ENCODE measurements at places on chromosomes 16 and 17.

DNA sequence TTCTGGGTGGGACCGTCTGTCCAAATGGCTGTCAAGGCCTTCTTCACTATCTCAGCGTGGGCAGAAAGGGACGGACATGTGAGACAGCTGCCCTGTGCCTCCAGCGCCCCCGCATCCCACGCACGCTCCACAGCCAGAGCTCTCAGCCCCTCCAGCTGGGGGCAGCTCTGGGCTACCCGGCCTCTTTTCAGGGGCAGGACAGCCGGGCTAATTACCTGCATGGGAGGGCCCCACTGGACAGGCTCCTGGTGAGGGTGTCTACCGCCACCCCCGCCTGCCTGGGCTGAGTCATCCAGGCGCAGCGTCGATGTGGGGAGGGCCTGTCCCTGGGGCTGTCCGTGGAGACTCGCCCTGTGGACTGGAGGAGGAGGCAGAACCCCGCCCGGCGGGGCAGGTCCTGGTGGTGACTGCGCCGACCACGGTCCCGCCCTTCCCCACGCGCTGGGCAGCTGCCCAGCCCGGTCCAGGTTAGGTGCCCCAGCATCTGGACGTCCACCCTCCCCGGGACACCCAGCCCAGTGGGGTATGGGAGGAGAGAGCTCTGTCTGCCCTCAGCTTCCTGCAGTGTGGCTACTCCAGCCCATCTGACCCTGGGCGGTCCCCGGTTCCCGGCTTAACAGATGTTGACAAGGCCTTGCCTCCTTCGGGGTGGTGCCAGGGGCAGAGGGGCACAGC, 5.9 kb upstream of the METRNL start:
- ATAC-seq, result no peak

DNA sequence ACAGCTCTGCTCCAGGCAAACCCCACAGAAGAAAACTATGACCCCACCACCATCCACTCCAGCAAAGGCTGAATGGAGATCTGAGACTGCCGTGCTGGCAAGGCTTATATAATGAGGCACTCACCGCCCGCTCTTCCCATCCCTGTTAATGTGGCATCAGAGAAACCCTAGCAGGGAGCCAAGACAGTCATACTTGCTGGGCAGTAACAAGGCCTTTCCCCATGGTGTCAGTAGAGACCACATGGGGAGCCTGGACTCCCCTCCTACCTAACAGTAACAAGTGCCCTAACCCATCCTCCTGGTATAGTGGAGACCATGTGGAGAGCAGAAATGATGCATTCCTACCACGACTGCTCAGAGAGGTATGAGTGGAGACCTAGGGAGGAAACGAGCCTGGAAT, 235.2 kb downstream of the C16orf78 start:
- ATAC-seq, result peak; percentile 71

- ATAC-seq, result no peak
Measured at GRCh38 chr16:48188449-48189102, 32.8 kb upstream of the ABCC12 start.

DNA sequence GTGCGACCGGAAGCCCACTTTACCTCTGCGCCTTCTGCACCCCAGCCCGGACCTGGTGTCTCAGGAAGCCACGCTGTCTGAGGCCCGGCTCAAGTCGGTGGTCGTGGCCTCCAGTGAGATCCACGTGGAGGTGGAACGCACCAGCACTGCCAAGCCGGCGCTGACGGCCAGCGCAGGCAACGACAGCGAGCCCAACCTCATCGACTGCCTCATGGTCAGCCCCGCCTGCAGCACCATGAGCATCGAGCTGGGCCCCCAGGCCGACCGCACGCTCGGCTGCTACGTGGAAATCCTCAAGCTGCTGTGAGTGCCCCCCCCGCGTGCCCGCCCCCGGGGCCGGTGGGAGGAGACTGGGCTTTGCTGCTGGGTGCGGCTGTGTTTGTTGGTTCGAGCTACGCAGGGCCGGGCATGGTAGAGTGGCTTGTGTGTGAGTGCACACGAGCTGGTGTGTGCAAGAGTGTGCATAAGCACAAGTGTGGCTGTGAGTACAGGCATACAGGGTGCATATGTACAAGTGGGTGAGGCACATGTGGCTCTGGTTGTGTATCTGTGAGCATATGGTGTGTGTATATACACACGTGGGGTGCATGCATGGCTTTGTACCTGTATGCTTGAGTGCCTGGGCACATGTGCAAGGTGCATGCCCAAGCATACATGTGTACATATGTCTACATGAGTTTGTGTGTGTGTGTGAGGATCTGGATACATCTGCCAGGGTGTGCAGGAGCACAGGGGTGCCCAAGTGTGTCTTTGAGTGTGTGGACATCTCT, 100.6 kb upstream of the PLCG2 start:
- ATAC-seq, result no peak

DNA sequence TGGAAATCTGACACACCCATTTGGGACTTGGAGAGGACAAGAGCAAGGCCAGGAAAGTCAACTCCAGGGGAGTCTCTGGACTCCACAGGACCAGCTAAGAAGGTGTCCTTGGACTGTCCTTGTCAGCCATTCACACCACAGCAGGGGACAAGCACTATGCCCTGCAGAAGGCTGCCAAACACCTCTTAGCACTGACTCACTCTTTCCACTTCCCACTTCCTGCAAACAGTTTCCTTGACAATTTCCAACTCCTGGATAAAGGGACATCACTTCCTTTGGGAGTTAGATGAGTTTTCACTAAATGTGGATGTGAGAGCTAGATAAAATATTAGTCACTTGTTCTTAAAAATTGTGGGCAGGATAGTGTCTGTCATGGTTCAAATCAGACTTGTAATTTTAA, 37.8 kb upstream of the BCAR1 start:
- peak; percentile 68 for ATAC-seq

DNA sequence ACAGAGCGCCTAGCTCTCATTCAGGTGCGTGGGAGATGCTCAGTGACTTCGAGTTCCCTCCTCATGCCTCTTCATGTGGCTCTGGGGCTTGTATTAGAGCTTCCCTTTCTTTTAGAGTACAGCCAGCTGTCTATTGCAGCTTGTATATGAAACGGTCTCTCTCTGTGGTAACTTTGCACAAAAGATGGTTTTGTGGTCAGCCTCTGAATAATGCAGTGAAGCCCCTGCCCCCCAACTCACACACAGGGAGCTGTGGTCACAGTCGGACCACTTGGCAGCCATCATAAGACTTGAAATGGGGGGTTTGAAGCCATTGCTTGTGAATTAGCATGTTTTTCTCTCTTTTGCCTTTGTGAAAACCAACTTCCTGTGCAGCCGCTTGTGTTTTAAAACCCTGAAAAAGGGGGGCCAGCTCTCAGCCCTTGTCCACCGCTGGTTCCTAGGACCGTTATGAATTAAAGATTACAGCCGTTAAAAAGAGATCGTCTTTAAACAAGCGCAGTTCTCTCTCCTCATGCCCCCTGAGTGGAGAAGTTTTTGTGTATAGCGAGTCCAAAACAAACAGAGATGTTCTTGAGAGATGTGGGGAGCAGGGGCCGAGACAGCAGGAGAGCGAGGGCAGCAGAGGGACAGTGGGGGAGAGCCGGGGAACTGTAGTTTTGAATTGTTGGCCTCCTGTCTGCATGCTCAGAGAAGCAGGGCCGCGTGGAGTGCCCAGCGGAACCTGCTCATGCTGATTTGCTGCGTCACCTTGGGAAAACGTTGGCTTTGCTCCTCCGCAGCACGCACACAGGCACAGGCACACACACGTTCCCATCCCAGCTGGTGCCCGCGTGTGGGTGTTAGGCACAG, 199.0 kb downstream of the MSI2 start:
- no peak for ATAC-seq

- ATAC-seq, result peak; percentile 34
Measured at GRCh38 chr17:66655861-66656260, 179.1 kb upstream of the CACNG5 start.

- ATAC-seq, result no peak
Measured at GRCh38 chr16:49495596-49496355, 122.2 kb downstream of the C16orf78 start.

GRCh38 chr16:55283812-55284717, 39.9 kb upstream of the IRX6 start:
- ATAC-seq, result no peak

GRCh38 chr16:11949527-11949926, 7.7 kb upstream of the NPIPB2 start:
- ATAC-seq, result peak; percentile 95

DNA sequence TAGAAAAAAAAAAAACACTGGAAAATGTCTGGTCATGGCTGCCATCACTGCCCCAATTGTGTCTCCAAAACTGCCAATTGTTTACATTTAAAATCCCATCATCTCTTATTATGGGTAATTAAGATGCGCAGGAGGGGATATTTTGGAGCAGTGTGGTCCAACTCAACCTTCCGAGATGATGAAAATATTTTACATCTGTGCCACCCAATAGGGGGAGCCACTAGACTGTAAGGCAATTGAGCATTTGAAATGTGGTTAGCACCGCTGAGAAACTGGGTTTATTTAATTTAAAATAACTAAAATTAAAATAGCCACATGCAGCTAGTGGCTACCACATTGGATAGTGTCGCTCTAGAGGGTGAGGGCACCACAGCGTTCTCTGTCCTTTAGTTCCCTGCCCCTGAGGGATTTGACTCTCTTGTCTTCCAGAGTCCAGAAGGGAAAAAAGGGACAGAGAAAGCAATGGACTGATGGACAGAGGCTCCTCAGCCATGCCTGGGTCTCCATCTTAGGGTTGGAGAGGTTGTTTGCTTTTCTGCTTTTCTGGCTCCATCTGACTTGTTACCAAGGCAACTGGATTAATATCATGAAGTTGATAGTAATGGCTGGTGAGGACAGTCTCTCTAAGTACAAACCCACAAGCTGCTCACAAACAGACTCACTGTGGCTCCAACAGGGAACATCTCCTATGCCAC, 3.5 kb downstream of the MPO start:
- no peak for ATAC-seq

GRCh38 chr16:85519540-85520231, 93.4 kb upstream of the GSE1 start:
- no peak for ATAC-seq

GRCh38 chr17:60741031-60741430, 63.4 kb downstream of the BCAS3 start:
- no peak for ATAC-seq

DNA sequence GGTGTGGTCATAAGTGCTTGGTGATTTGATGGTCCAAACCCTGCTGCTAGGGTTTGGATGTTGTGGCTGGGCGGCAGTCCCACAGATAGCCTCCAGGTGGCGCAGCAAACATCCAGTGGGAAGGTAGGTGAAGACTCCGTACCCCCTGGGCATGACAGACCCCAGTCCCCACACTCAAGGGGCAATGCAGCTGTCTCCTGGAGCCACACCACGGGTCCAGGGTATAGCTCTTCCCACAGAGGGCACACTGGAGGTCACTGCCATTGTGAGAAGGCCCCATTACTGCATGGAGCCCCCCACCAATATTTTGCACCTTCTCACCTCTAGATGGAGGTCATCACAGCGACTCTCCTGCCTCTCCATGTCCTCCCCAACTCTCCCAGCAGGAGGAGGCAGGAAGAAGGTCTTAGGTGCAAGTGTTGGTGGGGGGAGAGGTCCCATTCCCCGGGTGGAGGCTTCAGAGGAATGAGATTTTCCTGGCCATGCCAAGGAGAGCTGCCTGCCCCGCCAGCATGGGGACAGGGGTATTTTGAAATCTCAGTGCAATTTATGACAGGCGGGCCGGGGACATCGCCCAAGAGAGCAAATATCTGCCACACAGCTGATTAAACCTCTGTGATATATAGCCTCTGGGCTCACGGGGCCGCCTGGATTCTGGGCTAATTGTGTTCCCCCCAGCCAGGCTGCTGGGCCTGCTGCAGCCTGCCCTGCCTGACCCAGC, 17.1 kb upstream of the C17orf113 start:
- ATAC-seq, result peak; percentile 83

DNA sequence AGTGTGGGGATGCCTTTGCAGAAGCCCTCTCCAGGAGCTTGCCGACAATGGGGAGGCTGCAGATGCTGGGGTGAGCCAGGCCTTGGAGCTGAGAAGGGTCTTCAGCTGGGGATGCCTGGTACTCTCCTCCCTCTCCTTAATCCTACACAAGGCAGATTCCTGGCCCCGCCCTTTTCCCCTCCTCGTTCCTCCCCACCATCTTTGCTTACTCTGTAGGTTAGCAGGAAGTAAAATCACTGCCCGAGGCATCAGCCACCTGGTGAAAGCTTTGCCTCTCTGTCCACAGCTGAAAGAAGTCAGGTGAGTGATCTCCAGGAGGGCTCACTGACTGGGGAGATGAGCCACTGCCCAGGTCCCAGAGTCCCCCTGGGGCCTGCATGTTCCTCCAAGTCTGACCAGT, 38.7 kb downstream of the NLRC5 start:
- no peak for ATAC-seq

DNA sequence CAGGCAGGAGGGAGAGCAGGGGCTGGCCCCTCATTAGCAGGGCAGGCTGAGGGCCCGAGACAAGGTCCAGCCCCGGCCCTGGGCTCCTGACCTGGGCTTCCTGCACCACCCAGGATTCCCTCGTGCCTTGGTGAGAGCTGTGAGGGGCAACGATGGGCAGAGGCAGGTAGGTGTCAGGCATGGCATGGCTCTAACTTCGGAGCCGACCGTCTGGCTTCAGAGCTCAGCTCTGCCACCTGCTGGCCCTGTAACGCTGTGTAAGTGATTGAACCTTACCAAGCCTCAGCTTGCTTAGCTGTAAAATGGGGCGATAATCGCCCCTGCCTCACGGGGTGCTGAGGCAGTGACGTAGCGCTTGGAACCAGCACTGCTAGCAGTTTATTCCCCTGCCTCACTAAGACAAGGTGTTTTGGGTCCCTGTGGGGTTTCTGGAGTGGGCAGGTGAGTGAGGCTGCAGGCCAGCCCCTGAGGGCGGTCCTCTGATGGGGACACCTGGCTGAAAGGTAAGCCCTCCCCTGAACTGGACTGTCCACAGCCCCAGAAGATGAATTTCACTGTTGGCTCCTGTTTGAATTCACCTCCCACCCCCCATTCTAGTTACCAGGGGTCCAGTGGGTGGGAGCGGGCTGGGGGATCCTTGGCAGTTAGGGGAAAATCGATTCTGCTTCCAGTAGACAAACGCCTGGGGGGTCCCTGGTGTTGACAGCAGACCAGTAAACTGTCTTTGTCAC, 184.8 kb upstream of the GSE1 start:
- ATAC-seq, result peak; percentile 70

DNA sequence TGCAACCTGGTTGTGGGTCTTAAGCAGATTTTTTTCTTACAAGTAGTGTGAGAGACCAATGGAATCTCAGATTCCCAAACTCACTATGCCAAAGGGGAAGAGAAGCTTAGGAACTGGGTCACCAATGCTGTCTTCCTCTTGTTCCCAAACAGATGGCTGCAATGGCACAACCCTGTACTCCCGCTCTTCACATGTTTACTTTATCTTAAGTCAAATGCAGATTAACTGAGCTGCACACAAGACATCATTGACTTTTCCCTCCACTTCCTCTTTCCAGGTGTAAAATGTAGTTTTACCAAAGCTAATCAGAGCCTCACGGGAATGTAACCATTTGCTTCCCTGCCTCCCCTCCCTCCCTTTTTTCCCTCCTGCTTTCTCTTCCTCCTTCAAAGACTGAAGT, 14.4 kb upstream of the CD300E start:
- ATAC-seq, result no peak

GRCh38 chr16:23836404-23837311, 875 bp downstream of the PRKCB start:
- ATAC-seq, result peak; percentile 28
